ENCODE measurements at places on chromosomes 1 and 21.

DNA sequence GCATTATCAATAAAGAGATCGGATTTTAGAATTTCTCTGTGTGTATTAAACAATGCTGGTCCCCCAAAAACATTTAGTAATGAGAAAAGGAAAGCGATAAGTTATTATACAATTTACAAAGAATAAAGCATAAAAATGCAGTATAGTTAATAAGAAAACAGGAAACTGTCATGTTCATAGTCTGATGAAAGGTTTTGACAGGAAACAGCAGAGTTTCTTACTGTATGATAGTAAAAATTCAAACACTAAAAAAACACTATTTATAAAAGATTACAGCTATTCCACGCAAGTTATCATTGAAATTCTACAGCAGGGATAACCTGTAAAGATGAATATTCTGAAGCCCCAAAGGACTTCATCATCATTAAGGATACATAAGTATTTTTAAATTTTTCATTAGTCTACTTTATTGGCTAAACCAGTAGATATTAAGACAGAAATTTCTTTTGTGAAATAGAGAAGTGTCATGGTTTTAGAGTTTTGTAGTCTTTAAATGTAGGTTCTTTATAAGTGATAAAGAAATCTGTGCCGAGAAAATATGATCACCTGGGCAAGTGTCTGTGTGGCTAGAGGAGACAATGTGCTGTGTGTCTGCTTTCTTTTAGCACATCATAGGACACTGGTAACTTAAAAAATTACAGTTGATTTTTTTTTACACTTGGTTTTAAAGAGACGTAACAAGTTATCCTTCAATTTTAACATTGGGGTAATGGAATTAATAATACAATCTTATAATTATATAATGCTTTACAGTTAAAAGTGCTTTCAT lies 49.7 kb upstream of the GFI1 start:
- DNase-seq: no peak

- no peak for DNase-seq
Observed at GRCh38 chr21:29117372-29117955, 13.0 kb upstream of the MAP3K7CL start.

DNA sequence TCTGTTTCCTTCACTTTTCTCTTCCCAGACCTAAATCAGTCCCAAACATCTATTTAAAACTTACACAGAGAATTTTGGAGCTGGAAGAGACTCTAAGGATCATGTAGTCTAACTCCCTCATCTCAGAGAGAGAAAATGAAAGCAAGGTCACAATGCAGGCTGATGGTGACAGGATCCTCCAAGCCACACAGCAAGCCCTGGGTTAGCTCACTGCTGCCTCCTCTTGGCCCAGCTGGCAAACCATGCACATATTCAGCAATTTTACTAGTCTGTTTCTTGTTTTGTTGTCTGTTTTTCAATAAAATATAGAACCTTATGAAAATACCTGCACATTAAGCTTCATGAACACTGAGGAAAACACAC lies 27.7 kb upstream of the LY9 start:
- peak; percentile 77 for DNase-seq

GRCh38 chr1:71835442-71835813 lies 446.9 kb downstream of the NEGR1 start:
- no peak for DNase-seq

DNA sequence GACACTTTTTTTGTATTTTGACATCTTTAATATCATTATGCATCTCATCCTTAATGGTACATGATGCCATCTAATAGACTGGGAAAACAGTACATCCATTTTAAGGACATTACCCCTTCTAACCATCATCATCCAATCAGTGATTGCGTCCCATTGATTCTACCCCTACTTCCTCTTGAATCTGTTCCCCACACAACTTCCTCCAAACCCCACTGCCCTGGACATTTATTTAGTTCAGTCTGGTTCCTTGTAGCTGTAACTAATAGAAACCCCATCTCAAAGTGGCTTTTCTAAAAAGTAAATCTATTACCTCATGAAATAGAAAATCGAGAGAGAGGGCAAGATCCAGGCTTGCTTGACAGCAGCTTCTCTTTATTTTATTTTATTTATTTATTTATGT lies 2.1 kb upstream of the ITLN1 start:
- no peak for DNase-seq

GRCh38 chr1:51551081-51551480 lies 32.0 kb upstream of the EPS15 start:
- DNase-seq: no peak

GRCh38 chr1:150820730-150821512 lies 12.9 kb upstream of the CTSK start:
- peak; percentile 8 for DNase-seq

GRCh38 chr1:55684131-55684650 lies 469.0 kb upstream of the USP24 start:
- no peak for DNase-seq

DNA sequence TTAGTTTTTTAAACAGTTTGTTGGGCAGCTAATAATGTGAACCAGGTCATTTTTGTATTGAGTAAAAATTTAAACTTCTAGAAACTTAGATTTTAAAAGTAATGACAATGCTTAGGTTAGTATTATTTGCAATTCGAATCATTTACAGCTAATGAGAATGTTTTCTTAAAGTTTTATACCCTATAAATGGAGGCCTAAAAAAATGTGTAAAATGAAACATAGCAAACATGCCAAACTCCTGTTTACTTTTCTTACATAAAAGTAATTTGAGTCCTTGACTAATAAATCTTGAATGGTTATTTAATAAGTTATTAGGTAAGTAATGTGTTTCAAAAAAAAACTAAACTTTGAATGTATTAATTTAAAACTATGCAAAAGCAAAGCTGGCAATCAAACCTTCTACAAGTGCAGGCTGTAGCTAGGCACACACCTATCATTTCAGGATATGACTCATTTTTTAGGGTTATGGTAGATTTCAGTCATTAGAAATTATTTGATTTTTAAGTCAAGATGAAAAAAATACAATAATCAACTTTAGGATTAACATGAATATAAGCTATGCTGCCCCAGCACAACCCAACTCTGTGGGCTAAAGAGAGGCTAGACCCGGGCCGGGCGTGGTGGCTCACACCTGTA lies 41.5 kb downstream of the CLSTN1 start:
- DNase-seq: no peak

GRCh38 chr21:24223624-24224023 lies 1383.7 kb downstream of the MRPL39 start:
- DNase-seq: no peak

DNA sequence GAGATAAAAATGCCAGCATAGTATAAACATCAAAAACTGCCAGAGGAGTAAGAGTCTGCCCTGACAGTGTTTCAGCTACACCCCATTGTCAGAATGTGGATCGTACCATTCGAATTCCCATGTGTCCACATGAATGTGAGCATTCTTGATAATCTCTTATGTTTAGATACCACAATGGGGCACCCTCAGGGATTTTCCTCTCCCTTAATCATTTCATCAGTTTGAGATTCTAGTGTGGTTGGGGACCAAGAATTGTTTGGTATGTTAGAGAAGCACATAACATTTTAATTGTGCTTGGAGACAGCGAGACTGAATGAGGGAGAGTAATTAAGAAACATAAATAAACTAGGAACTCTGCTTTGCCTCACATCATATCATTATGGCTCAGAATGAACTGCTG lies 120.2 kb downstream of the ZC3H11B start:
- no peak for DNase-seq

GRCh38 chr21:33232291-33233034 lies 2.7 kb downstream of the IFNAR2 start:
- no peak for DNase-seq

DNA sequence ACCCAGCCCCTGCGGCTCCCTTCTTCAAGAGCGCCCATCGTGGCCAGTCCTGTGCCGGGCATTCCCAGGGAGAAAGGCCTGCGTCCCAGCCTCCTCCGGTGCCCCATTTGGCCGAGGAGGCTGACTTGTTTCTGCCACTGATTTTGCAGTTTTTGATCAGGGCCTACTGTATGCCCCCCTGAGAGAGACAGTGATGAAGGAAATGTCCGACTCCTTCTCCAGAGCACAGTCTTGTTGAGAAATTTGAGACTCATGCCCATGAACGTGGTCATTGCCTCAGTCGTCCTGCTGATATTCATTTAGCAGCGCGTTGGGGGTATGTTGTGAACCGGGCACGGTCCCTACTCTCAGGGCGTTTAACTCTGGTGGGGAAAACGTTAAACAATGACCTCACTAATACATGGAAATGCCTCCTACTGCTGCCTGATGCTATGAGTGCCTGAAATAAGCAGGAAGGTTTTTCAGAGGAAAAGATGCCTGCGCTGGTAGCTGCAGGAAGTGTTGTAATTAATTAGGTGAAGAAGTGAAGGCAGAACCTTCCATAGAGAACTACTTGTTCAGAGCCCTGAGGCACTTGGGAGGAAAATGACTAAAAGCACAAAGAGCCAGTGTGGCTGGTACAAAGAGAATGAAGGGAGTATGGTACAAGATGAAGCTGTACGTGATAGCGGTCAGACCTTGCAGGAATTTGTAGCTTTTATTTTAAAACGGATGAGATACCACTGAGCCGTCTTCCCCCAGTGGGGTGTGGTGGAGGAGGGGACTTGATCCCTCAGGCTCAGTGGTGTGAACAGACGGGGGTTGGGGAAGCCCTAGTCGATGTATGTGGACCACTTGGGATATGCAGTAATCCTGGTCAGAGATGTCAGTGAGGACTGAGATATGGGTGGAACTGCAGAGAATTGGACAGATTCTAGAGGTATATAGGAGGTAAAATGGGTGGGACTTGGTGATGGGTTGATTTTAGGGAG lies 730 bp downstream of the ZCCHC17 start:
- no peak for DNase-seq

DNA sequence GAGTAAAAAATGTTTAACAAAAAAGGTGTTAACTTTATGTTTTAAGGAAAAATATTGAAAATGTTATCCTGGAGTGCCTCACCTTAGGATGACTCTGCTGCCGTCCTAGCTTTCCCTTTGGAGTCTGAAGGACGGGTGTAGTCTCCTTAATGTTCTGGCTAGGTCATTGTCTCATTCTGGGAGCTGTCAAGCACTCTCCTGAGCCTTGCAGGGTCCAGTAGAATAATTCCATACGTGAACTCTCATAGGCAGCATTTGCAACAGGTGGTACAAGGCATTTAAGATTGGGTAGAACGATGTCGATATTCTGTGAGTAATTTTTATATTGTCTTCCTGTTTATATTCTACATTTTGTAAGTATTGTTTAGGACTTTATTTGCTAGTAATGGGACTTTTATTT lies 283.6 kb upstream of the C1orf105 start:
- no peak for DNase-seq

GRCh38 chr1:167401260-167401873 lies 117.0 kb downstream of the CD247 start:
- peak; percentile 30 for DNase-seq

DNA sequence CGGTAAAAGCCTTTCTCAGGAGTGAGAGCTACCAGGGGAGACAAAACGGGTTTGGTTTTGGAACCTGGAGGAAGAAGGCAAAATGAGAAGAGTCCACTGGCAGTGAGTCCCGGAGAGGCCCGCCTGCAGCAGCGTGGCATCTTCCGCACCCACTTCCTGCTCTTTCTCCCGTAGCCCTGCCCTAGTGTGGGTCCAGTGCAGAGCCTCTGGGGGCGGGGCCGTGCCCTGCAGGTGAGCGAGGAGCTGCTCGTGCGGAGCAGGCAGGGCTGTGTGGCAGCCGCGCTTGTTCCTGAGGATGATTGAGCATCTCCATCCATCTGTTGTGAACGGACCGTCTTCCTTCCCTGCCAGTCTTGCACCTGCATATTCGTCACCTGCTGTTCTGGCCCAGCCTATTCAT lies 66.5 kb downstream of the PEX14 start:
- no peak for DNase-seq

GRCh38 chr1:115524236-115524635 lies 117.5 kb upstream of the VANGL1 start:
- no peak for DNase-seq

GRCh38 chr1:108961752-108962486 lies 1.4 kb downstream of the CLCC1 start:
- DNase-seq: no peak

DNA sequence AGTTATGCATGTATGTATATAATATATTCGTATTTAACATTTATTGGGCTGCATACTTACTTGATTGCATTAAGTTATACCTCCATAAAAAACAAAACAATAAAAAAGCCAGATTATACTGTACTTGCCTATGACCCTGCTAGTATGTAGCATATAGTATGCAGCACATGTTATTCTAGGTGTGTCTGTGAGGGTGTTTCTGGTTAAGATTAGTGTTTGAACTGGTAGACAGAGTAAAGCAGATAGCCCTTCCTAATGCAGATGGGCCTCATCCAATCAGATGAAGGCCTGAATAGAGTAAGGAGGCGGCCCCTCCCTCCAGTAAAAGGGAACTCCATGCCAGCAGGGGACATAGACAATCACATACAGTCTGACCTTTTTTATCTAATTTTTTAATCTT lies 323.3 kb upstream of the USP24 start:
- DNase-seq: no peak

GRCh38 chr1:210600421-210601159 lies 271.9 kb downstream of the HHAT start:
- no peak for DNase-seq

DNA sequence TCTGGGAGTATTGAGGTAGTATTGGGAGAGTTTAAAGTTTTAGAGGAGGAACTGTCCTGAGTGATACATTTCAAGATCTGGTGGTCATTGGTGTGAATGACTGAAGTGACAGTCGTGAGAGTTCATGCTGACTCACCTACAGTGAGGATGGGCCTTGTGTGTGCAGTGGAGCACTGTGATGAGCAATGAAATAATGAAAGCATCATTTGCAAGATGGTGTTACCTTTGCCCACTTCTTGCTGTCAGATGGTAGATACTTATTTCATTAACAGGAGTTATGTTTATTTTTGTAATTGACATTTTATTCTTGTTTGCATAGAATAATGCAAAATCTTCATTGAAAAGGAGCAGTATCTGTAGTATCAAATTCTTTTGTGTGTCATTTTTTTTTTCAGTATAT lies 29.0 kb downstream of the POU2F1 start:
- DNase-seq: no peak

GRCh38 chr1:194298007-194298598 lies 1111.7 kb upstream of the B3GALT2 start:
- no peak for DNase-seq

- peak; percentile 53 for DNase-seq
Observed at GRCh38 chr1:48093696-48094528, 96.7 kb upstream of the TRABD2B start.

DNA sequence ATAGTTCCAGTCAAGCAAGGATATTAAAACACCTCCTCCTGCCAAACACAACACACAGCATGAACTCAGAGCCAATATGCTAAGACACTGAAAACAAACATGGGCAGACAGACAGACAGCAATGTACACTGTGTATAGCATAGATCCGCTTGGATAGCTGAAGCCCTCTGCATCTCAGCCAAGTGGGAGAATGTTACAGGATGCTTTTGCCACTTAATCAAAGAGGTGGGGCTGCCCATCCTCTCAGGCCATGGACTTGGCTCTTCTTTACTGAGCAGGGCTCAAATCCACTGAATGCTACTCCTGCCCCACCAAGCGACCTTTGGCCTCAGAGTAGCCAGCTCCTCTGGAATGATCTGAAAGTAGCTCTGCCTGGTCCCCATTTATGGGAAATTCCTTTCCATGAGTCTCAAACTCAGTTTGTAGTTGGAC lies 64.7 kb upstream of the NGF start:
- DNase-seq: no peak
